ENCODE measurements at places on chromosomes 1 and 21.

GRCh38 chr1:228471762-228472398 lies 15.3 kb upstream of the RNF187 start:
- no peak for DNase-seq

- no peak for DNase-seq
Measured at GRCh38 chr1:43832255-43832654, 101.3 kb upstream of the ARTN start.

DNA sequence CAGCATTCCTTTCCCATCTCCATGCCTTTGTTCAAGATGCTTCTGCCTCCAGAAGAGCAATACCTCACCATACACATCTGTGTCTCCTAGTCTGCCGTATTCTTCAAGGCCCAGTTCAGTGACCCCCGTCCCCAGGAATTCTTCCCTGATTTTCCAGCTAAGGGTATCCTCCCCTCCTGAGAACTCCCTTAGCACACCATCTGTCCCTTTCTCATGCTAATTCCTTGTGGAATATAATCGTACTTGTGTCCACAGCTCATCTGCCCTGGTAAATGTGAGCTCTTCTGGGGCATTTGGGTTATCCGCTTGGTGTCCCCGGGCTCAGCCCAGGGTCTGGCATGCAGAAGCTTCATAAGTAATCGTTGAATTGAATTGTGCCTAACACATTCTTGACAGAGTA lies 40.9 kb downstream of the BEND5 start:
- DNase-seq: no peak

- DNase-seq: no peak
Measured at GRCh38 chr1:57512386-57512785, 88.5 kb upstream of the DAB1 start.

- DNase-seq: no peak
Measured at GRCh38 chr1:23051290-23051909, 32.1 kb downstream of the KDM1A start.

DNA sequence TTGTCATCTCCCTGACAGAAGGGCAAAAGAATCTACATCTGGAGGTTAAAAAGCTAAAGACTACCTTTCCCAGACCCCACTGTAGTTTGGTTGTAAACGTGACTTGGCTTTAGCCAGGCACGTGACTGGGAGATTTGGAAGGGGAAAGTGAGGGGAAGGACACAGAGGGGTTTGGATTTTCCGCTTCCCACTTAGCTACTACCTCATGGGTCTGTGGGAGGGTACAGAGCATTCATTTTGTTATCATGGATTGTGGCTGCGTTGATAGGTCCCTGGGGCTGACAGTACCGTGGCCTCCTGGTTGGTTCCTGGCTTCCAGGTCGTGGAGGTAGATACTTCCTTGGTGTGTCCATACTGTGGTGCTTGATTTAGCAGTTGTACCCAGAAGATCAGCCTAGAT lies 2.6 kb downstream of the CHD1L start:
- no peak for DNase-seq

GRCh38 chr1:63142001-63142400 lies 180.4 kb upstream of the FOXD3 start:
- DNase-seq: no peak

DNA sequence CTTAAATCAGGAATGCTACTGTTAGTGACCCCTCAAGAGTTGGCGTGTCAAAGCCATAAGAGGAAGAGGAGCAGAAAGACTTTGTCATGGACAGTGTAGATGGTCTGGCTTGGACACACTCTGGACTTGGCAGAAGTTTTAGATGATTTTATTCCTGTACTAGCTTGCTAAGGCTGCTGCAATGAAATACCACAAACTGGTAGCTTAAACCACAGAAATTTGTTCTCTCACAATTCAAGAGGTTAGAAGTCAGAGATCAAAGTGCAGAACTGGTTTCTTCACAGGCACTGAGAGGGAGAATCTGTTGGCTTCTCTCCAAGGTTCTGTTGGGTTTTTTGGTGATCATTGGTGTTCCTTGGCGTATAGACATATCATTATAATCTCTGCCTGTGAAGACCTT lies 869.8 kb upstream of the B3GALT2 start:
- no peak for DNase-seq

- DNase-seq: no peak
Measured at GRCh38 chr1:30807318-30808066, 49.9 kb upstream of the LAPTM5 start.

GRCh38 chr1:92473781-92474495 lies 12.8 kb downstream of the GFI1 start:
- DNase-seq: no peak

DNA sequence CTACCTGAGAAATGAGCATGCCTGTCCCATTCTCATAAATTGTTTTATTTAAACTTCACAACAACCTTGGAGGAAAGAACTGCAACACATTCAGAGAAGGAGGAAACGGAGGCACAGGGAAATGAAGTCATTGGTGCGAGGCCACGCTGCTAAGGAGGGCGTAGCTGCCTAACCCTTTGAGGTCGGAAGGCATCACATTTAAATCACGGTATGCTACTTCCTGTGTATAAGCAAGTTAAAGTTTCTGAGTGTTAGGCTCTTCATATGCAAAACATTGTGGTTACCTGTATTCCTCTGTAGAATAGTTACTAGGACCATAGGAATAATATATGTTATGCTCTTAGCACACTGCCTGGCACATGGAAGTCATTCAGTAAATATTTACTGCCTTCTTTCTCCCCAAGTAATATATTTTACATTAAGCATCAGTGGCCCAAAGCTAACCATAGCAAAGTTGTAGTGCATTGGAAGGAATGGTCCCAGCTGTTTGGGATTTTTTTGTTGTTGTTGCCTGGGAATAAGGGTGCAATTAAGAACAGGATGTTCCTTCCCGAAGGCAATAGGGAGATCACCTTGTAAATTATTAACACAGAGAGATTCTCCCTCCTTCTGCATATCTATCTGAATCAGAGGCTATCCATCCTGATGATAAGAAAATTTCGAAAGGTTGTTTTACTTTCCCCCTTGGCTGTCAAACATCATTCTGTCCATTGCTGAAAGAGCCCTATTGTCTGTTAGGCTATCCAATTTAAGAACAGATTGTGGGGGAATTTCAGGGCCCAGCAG lies 192.2 kb upstream of the C8B start:
- DNase-seq: no peak

DNA sequence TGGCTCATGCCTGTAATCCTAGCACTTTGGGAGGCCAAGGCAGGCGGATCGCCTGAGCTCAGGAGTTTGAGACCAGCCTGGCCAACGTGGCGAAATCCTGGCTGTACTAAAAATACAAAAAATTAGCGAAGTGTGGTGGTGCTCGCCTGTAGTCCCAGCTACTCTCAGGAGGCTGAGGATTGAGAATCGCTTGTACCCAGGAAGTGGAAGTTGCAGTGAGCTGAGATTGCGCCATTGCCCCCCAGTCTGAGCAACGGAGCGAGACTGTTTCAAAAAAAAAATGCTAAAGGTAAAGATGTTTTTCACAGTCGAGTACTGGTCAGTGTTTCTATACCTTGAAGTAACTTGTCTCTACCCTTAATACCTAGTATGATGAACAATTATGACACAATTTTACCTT lies 11.1 kb downstream of the GLRX2 start:
- DNase-seq: no peak

GRCh38 chr1:58620926-58621325 lies 43.9 kb upstream of the TACSTD2 start:
- no peak for DNase-seq

- DNase-seq: no peak
Measured at GRCh38 chr1:168259567-168259966, 21.1 kb upstream of the TBX19 start.

GRCh38 chr1:229897501-229897900 lies 169.5 kb upstream of the GALNT2 start:
- no peak for DNase-seq

DNA sequence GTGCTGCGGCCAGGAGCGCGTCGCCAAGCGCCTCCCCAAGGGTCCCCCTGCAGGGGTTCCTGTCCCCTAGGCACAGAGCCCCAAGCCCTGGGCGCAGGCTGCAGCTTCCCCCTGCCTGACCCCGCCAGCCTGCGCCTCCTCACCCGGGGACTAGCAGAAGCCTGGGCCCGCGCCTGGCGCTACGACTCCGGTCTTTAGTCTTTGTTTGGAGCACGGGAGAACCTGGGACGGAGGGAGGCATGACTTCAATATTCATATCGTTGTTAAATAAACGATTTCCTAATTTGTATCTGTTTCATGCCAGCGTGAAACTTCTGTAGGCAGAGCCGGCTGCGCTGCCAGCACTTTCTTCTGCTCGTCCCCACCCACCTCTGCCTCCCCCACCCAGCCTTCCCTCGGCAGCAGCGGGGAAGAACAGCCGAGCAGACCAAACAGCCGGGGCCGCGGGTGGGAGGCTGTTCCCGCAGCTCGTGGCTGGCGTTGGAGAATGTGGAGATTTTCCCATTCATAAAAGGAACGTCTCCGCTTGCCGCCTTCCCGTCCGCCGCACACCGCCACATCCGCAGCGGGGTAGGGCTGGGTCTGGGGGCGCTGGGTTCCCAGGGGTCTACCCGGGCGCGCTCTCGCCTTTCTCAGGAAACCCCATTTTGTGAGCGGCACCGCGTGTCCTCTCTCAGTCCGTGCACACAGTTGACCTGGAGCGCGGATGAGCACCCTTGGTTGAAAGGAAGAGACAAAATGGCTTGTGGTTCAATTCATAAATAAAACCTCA lies 777 bp upstream of the TRIM67 start:
- DNase-seq: no peak

DNA sequence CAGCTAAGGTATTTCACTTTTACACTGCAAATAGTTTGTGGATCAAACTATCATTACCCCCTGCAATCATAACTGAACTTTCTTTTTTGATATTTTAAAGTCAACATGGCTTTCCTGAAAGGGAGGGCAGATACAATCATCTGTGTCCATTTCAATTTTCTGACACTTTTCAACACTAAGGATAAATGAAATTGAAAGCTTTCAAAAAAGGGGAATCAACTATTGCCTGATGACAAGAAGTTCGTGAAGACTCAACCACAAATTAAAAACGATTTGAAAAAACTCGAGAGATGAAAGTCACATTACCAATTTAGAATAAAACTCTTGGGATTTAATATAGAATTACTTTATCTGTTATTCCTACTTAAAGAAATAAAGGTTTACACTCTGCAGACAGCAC lies 11.7 kb downstream of the SRSF4 start:
- DNase-seq: no peak

DNA sequence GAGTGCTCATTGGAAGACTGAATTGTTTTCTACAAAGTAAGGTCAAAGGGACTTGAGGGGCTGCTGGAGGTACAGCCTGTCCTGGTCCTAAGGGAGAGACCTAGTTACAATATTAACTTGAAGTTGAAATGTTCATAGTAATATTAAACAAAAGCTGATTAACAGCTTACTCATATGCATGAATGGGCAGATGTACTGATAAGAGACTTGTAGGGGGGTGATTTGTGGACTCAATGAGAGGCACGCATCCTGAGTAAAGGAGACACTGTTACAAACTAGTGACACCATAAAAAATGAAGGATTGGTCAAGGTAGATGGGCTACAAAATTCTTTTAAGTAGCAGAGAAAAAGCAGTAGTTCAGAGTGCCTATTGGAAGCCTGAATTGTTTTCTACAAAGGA lies 2.7 kb downstream of the HSD11B1 start:
- DNase-seq: no peak

DNA sequence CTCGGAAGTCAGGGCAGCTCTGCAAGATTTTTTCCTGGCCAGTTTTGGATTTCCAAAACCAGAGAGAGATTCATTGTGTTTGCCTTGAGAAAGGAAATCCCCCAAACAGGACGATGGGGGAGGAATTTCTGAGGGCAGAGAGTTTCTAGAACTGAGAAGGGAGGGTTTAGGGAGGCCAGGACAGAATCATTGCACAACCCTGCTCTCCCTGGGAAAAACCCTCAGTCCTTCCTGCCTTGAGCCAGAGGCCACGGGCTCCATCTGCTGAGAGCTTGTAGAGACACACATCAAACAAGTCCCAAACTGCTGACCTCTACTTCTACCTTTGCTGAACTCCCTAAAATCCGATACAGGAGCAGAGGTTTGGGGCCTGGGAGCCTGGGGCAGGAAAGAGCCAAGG lies 99.7 kb downstream of the NMNAT2 start:
- DNase-seq: peak; percentile 86

- DNase-seq: peak; percentile 97
Measured at GRCh38 chr1:234997201-234997895, 131.3 kb downstream of the TOMM20 start.

DNA sequence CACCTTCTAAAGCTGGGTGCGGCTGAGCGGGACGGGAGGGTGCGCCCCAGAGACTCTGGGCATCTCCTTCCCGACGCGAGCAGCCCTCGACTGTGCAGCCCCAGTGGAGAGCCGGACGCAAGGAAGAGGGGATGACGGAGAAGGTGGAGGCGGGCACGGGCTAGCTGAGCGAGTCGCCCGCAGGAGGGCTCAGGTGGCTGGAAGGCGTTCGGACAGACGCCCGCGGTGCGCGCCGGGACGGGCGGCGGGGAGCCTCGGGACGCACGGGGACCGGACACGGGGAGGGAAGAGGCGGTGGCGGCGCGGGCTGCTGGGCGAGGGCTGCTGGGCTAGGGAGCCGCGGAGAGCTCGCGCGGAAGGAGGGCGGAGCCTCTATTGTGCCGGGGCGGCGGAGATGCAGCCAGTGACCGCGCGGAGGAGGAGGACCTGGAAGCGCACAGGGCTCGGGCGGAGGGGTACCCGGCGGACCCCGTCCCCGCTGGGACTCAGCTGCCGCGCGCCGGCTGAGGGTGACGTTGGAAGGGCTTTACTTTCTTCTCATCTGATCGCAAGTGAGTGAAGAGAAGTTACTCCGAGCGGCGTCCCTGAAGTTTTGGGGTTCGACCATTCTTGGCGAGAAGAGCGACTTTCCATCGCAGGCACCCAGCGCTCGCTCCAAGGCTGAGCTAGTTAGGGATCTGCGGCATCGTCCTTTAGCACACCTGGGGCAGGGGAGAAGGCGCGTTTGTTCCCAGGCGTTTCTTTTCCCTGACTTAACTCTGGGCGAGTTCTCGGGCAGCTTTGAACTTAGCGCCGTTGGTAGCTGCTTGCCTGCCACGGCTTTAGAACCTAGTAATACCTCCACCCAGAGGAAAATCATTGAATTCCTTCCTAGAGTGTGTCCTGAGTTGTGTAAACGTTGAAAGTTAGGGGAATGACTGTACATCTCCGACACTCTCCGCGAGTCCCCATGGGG lies at the start of gene OLFML2B:
Gene OLFML2B (minus strand): TSS at position 323 of the 955 bp plus-strand sequence. CDS start 439 bp downstream, outside the sequence.
- peak; percentile 38 for DNase-seq

GRCh38 chr1:42259059-42259738 lies 75.8 kb downstream of the FOXJ3 start:
- no peak for DNase-seq

GRCh38 chr1:175127565-175127964 lies 59.9 kb downstream of the TNN start:
- DNase-seq: no peak

Data from NCI-H460 (cell line).